ENCODE measurements at places on chromosomes 4 and X.
A peak's percentile ranks its signal among the peaks of the same experiment; 100 is the strongest.

DNA sequence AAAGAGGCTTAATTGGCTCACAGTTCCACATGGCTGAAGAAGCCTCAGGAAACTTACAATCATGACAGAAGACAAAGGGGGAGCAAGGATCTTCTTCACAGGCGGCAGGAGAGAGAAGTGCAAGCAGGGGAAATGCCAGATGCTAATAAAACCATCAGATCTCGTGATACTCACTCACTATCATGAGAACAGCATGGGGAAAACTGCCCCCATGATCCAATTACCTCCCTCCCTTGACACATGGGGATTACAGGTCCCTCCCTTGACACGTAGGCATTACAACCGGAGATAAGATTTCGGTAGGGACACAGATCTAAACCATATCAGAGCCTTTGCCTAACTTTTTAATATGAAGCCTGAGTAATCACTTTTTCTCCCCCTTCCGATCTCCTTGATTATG, 43.7 kb upstream of the MAPK10 start:
- no peak for DNase-seq

GRCh38 chr4:185099024-185099682, 43.9 kb upstream of the SLC25A4 start:
- no peak for DNase-seq

GRCh38 chrX:47145395-47146120, 537 bp downstream of the RBM10 start:
- no peak for DNase-seq

DNA sequence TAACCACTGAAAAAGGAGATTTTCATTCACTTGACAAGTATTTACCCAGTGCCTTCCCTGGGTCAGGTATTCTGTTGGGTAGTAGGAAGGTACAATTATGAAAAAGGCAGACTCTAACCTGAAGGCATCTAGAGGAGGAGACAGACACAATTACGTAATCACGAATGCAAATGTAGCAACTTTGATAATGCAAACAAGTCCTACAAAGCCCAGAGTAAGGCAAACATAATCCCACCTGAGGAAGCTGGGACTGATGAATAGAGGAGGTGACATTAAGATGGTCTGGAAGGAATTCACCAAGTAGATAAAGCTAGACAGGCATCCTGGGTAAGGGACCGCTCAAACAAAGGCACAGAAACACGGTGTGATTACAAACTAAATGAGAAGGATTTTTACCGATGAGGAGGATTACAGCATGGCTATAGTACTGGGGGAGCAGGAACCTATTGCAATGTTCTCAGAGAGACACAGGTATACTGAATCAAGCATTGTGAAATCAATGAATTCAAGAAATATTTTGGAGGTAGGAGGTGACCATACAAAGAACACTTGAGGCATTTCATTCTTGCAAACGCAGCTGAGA, 37.1 kb downstream of the TMEM150C start:
- DNase-seq, result peak; percentile 15

- peak; percentile 46 for DNase-seq
Observed at GRCh38 chr4:40190880-40191815, 5.7 kb upstream of the RHOH start.

GRCh38 chr4:8285976-8286718, 16.6 kb downstream of the HTRA3 start:
- DNase-seq, result no peak

- DNase-seq, result no peak
Observed at GRCh38 chr4:142567199-142567598, 278.9 kb downstream of the INPP4B start.

DNA sequence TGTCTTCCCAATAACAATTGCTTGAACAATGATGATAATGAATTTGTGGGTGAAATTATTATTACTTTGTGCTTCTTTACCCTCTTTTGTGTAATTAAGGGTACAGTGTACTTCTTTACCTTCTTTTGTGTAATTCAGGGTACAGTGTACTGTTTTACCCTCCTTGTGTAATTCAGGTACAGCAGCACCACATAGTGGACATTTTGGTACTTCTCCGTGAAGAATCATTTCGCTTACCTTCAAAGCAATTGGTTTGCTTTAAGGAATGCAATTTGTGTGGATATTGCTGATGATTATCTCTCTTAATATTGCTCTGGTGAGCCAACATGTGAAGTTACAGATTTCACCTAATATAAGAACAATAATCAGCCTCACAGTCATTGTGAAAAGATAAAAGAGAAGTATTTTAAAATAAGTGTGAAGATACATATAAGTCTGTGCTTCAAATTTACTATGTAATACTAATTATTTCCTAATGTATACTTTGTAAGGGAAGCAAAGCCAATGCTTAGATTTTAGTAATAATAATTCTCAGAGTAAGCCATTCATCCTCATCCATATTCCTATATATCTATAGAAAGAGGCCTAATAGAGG, 27.2 kb upstream of the SEC24B start:
- no peak for DNase-seq

GRCh38 chr4:173930329-173930967, 353.0 kb downstream of the FBXO8 start:
- DNase-seq, result no peak

DNA sequence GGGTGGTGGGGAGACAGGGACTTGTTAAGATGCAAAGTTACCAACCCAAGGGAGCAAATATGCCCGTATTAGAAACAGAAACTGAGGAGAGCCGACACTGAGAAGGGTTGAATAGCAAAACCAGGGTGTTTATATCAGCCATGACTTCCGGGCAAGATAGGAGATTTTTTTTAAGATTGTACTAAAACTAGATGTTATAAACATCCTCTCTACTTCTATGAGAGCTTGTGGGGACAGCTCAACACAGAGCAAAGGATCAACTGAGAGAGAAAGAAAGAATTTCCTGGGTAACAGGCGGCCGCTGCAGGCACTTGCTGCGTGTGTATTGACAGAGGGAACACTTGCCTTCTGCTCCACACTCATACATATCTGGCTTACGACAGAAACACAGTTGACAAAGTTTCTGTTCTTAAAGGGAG, 49.1 kb upstream of the FBXW7 start:
- no peak for DNase-seq

DNA sequence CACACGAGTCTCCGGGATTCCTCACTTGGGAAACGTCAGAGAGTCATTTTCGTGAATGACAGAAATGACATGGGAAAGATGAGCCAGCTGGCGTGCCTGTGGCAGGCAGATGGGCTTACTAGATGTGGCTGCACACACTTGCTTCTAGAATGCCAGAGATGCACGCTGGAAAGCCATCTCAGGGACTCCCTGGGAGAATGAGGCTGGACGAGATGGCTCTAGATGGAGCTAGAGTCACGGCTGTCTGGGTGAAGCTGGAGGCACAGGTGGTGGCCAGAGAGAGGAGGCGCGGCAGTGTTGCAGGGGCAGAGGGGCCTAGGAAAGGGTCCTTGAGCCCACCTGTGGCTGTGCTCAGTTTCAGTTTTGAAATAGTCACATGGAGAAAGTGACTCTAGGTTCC, 26.0 kb downstream of the TKTL1 start:
- no peak for DNase-seq

GRCh38 chrX:86935988-86936387, 581.6 kb upstream of the KLHL4 start:
- DNase-seq, result no peak

Data from NCI-H1436 treated with DMSO at 0.1 percent for 48 hours (cell line).